ENCODE measurements at places on chromosomes 2 and 18.

DNA sequence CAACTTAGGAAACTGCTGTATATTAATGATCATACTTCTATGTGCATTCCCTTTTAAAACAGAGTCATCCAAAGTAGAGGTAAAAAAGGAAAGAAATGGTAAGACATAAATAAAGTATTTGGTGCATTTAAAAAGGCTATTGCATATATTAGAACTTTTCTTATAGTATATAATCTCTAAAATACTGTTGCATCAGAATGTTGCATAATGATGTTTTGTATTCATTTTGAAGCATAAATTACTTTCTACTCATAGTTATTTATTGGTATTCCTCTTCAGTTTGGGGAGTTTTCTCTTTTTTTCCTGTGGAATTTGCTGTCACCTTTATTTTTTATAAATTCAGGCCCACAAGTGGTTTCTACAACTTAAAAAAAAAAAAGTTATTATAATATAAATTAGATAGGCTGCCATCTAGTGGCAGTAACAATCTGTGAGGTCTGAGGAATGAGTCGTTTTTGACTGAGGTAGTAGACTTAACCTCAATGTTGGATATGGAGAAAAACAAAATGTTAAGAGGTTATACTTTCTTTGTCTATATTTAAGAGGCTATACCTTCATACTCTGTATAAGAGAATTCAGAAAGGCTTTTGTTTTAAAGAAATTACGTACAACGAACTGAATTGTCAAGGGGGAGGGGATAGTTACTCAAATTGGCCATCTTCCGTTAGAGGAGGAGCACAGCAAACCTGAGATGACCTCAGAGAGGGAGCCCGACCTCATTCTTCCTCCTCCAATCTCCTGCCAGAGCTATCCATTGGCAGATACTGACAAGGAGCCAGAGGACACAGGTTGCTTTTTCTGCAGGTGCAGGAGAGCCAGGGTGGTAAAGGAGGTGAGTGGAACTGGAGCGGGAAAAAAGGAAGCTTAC, 23.8 kb downstream of the ANKAR start:
- peak; percentile 31 for DNase-seq
- H3K4me3 ChIP-seq = no peak overlapping the region
- H3K27ac ChIP-seq = no peak overlapping the region
- no peaks in the 10 kb centered on the region for H3K4me1 ChIP-seq
- H3K27me3 ChIP-seq = no peaks in the 10 kb centered on the region

- H3K27me3 ChIP-seq = peaks cover 25% of the 10 kb centered on the region
- DNase-seq = no peak
- H3K4me1 ChIP-seq = no peaks in the 10 kb centered on the region
- no peak overlapping the region for H3K4me3 ChIP-seq
These were observed 4.9 kb downstream of the PXDN start for GRCh38 chr2:1739322-1739957.

- H3K4me3 ChIP-seq = no peak overlapping the region
- H3K27me3 ChIP-seq = no peaks in the 10 kb centered on the region
- DNase-seq = no peak
- no peaks in the 10 kb centered on the region for H3K36me3 ChIP-seq
- no peaks in the 10 kb centered on the region for H3K4me1 ChIP-seq
These were observed 355.8 kb downstream of the ARL6IP6 start for GRCh38 chr2:153074207-153074606.

DNA sequence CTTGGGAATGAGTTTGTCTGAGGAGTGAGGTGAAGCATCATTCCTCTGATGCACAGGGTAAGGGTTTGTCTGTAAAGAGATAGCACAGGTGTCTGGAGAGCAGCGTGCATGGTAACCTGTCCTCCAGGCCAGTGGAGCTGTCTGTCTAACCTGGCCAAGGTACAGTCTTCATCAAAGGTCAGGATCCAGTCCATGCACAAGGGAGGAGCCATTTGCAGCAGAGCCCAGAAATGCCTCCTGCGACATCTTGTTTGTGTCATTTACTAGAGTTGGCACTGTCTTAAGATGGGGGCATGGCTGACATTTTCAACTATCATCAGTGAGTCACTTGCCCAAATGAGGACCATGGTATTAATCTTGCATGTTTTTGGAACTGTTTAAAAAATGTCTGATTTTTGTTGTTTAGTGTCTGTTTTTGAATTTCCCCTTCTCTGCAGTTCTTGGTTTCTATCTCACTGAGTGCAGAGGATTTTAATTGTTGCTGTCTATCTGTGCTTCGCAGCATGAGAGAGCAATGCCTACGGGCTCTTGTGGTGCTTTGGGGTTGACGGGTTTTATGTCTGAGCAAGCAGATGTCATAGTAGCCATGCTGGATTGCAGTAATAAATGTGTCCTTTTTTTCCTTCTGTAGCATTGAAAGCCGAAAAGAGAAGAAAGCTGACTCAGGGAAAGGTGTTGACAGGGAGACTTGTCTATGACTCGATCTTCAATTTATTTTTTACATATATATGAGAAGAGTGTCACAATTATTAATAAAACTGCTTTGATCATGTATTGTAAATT, 91.3 kb downstream of the DPP4 start:
- H3K36me3 ChIP-seq = no peaks in the 10 kb centered on the region
- DNase-seq = no peak
- no peak overlapping the region for H3K4me3 ChIP-seq
- no peaks in the 10 kb centered on the region for H3K4me1 ChIP-seq

GRCh38 chr2:95024371-95024770, 1.1 kb upstream of the MAL start:
- H3K27ac ChIP-seq = peak overlapping the region; percentile 81
- H3K36me3 ChIP-seq = peaks cover 3% of the 10 kb centered on the region
- no peak for DNase-seq
- no peaks in the 10 kb centered on the region for H3K27me3 ChIP-seq
- peaks cover 51% of the 10 kb centered on the region for H3K4me1 ChIP-seq

Measured in thymus (tissue), 14 donors.